ENCODE measurements at places on chromosomes 2 and 18.
A peak's percentile ranks its signal among the peaks of the same experiment; 100 is the strongest.

DNA sequence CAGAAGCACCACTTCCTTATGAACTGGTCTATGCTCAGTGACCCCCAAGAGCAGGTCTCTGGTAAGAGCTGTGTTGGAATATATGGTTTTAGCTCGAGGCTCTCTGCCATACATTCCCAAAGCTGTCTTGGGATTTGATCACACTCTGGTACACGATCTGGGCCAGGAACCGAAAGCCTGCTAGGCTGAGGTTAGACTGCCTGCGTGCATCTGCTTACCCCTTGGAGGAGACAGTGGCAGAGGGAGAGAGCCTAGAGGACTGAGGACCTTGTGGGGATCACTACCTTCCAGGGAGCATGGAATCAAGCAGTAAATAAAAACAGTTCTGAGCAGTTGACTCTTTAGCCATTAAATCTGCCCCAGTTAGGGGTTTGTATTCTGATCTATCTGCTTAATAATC, 63.7 kb downstream of the ZNF532 start:
- no peak for DNase-seq

- no peak for DNase-seq
Measured at GRCh38 chr2:236668531-236668969, 98.9 kb downstream of the ACKR3 start.

DNA sequence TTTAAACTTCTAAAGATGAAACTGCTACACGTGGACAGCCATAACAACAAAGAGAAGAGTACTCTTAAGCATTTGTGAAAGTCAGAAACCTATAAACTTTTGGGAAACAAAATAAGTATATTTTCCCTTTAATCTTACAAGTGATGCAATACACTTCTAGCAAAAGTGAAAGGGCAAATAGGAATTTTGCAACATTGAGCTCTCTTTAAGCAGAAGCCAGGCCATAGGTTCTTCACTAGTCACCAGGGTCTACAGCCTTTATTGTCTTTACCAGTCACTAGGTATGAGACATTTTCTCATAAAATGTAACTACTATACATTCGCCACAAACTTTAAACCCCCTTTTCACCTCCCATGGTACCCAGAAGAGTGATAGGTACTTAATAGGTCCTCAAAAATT, 37.5 kb downstream of the SCN1A start:
- DNase-seq, result peak; percentile 43

DNA sequence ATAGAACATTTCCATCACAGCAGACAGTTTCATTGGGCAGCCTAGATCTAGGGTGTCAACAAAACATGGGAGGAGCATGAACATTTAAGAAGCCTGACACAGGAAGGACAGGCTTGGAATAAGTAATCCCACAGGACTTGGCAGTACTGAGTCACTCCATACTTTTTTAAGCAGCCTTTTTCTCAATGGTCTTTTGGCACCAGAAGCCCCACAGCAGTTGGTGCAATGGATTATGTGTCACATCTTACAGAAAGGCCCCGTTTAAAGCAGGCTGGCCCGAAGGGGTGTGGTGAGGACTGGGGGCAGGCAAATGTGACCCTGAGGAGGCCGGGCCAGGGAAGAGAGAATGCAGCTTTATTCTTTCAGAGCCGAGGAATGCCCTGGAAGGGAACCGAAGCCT, 26.6 kb downstream of the SPTBN1 start:
- peak; percentile 89 for DNase-seq
